Stimulated activated memory B cell treated with anti-CD40 and anti-IgM and Interleukin-4, amounts not matched to agents 10 μg/mL and 1 μg/mL and 100 μg/mL, for 72 hours (primary cell): ENCODE measurements at places on chromosomes 1 and 21.
A peak's percentile ranks its signal among the peaks of the same experiment; 100 is the strongest.

GRCh38 chr1:201361652-201362504 lies 15.6 kb downstream of the TNNT2 start:
- ATAC-seq = no peak

DNA sequence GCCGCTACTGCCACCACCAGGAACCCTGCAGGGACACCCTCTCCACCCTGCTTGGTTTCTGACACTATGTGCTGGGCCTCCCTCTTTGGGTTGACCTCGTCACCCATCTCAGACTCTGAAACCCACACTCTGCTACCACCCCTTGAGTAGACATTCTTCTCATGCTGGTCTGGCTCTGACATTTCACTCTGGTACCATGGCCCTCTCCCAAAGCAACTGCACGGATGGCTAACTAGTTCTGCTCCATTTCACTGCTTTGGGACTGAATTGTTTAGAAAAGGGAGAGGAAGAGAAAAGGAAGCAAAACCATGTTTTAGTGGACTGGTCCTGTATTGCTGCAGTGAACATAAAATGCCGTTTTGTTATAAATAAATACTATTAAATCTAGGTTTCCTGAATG lies 137.8 kb downstream of the KCNK2 start:
- ATAC-seq = no peak

DNA sequence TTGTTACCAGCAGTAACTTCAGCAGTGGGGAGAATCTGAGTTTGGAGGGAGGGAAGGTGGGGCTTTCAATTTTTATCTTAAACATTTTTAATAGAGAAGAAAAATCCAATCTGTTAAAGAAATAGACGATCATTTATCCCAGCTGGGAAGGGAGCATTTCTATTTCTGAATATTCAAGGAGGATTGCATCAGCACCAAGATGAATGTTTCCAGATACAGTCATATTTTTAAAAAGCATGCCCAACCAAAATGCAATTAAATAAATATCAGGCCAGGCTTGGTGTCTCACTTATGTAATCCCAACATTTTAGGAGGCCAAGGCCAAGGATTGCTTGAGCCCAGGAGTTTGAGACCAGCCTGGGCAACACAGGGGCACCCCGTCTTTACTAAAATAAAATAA lies 1.7 kb upstream of the ATP1A4 start:
- no peak for ATAC-seq

DNA sequence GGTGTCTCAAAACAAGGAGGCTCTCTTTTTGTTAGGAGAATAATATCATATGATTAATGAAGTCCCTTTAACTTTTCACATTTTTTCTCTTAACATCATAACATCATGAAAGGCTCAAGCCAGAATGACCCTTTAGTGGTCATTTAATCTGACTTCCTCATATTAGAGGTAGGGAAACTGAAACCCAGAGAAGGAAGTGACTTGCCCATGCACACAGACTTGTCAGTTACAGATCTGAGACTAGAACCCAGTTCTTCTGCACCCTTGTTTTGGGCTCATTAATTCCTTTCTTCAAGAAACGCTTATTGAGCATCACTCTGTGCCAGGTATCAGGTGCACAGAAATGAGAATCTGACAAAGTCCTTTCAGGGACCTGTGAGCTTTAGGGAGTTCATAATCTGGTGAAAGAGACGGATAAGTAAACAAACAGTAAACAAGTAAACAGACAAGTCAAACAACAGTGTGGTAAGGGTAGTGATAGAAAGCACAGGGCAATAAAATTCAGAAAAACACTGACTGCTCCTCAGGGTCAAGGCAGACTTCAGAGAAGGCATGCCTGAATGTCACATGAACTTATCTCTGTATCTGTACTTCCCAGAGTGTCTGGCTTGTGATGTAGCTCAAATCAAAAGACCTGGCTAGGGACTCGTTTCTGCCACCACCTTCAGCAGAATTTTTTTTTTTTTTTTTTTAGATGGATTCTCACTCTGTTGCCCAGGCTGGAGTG lies 38.3 kb upstream of the OSBPL9 start:
- peak; percentile 87 for ATAC-seq

DNA sequence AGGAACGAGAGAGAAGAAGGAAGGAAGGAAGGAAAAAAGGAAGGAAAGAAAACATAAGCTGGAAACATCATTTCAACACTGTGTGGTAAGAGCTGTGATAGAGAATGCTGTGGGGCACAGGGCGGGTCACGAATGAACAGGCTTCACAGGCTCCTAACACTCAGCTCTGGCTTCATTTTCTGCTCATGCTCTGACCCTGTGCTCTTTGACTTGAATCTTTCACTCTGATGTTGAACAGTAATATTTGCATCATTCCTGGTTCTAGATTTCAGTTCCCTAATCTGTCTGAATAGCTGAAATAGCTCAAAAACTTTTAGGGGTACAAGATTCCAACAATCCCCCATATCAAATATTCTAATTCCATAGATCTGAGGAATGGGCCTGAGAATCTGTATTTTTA lies 207.3 kb downstream of the LHX8 start:
- peak; percentile 87 for ATAC-seq

- peak; percentile 15 for ATAC-seq
Measured at GRCh38 chr1:10638559-10639005, 157.9 kb downstream of the CASZ1 start.

GRCh38 chr21:42236693-42237092 lies 17.8 kb downstream of the ABCG1 start:
- no peak for ATAC-seq

DNA sequence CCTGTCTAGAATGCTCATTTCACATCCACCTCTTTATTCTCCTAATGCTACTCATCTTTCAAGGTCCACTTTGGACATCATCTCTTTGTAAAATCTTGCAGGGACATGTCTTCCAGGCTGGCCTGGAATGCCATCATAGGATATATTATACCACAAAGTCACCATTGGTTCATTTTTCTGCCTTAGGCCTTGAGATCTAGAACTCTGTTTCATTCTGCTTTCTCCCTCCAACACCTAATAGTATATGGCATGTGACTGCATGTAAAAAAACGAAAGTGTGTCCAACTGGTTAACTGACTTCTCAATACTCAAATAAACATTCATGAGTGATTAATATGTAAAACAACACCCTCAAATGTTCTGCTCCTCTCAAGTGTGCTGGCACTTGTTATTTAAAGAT lies 84.1 kb downstream of the RGS2 start:
- no peak for ATAC-seq

GRCh38 chr1:178495741-178496409 lies 889 bp downstream of the CLEC20A start:
- ATAC-seq = no peak

GRCh38 chr21:31671146-31671716 lies 11.7 kb downstream of the SOD1 start:
- ATAC-seq = no peak

DNA sequence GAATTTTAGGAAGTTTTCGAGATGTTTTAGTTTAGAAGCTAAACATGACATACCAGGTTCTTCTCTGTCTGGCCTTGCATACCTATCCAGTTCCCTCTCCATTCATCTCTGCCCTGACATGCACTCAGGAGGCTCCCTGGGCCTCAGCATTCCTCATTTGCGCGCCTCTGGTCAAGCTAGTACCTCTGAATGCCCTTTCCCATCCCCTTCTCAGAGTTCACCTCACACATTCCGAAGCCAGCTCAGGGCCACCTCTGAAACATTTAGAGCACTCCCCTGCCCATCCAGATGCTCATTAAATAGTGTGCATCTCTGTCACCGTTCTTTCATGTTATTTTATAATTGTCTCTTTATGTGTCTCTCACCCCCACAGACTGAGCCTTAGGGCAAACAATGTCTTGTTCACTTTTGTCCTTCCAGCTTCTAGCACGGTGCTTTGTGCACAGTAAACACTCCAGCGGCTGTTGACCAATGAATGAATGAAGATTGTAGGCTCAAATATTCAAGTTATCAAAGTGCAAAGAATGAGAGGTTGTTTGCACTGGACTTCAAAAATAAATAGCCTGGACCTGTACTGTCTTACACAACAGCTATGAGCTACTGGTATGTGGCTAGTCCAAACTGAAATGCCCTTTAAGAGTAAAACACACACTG lies 1.2 kb upstream of the DHCR24 start:
- ATAC-seq = no peak

- no peak for ATAC-seq
Measured at GRCh38 chr1:154453574-154454352, 48.3 kb upstream of the TDRD10 start.

DNA sequence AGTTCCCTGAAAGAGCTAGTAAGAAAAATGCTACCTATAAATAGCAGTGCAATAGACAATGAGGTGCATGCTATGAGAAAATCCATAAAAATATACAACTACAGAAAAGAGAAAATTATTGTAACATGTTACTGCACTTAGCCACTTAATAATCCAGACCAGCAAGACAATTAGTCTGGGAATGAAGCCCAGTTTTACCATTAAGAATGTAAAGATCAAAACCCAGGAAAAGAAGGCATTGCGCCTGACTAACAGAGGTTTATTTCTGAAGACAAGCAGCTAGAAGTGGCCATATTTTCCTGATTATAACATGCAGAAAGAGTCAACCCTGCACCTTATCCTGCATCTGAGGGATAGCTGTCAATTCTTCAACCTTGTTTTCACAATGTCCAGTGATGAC lies 276.4 kb upstream of the PRMT6 start:
- no peak for ATAC-seq

GRCh38 chr1:182484531-182485257 lies 34.7 kb downstream of the RGSL1 start:
- ATAC-seq = peak; percentile 100

GRCh38 chr1:239392271-239392670 lies 5.9 kb downstream of the CHRM3 start:
- ATAC-seq = no peak

- ATAC-seq = no peak
Measured at GRCh38 chr1:65626003-65626402, 166.7 kb upstream of the PDE4B start.

DNA sequence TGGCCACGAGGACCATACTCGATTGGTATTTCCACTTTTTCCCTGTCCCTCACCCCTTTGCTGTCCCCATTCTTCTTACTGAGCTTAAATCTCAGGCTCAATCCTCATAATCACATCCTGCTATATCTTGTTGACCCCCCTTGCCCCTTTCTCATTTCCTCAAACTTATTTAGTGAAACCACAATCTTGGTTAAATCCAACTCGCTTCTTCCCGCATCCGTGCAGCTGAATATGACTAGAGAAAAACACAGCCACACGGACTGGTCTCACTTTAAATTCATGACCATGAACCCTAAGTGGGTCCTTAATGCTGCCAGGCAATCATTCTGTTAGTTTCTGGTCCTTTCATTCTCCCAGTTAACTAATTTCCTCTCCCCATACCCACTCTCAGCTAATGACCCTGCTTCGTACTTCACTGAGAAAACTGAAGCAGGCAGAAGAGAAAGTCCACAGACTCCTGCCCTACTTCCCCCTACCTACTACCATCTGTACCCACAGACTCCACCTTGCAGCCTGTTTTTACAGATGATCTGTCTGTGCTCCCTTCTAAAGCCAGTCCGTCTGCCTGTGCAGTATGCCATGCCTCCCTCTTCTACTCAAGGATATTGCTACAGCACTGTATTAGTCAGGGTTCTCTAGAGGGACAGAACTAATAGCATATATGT lies 96.8 kb upstream of the LMO4 start:
- peak; percentile 59 for ATAC-seq

DNA sequence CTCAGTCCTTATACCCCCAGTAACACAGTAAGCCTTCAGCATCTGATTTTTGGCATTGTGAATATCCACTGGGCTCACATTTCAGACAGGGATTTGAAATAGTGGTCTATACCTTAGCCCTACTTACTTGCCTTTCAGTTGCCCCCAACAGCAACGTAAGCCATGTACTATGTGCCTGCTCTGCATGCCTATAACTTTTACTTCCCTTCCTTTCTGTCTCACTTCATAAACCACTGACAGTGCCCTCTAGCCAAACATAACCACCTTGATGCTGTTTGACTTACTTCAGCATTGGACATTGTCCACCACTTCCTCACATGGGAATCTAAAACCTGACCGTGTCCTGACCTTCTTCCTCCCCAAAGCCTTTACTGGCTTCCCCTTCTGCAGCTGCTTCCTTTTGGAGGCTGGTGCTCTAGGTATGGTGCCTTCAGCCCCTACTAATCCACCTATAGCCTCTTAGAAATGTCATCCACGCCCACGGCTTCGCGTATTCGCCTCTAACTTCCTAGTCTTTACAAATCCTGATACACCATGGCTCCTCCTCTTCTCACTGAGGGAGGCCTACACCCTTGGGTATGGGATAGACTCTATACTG lies 3.6 kb upstream of the ZNF672 start:
- no peak for ATAC-seq

DNA sequence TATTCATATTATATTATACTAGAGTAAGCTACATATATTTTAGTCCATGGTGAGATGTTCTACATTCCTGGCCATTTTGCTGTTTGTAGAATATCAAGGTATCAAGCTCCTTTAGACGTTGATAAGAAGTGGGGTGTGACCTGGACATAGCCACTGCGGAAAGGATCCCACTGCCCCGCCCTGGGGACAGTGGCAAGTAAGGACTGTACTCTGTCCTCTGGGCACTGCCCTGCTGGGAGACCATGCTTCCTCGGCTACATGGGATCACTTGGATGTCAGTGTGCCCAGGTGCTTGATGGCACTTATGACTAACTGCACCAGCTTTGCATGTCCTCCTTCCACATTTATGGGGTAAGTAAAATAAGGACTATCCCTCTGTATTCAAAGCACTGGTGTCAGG lies 46.3 kb upstream of the NTPCR start:
- ATAC-seq = no peak

DNA sequence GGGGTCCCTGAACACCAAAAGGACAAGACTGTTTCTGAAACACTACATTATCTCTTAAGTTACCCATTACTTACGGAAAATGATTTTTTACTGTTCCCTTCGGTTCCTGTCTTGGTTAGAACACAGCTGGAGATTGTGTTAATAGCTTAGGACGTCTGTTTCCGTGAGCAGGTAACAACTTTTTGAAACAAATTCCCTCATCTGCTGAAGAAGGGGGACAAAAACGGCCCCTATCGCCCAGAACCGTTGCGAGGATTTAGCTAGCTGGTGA lies 67.8 kb downstream of the SLC35A3 start:
- no peak for ATAC-seq

DNA sequence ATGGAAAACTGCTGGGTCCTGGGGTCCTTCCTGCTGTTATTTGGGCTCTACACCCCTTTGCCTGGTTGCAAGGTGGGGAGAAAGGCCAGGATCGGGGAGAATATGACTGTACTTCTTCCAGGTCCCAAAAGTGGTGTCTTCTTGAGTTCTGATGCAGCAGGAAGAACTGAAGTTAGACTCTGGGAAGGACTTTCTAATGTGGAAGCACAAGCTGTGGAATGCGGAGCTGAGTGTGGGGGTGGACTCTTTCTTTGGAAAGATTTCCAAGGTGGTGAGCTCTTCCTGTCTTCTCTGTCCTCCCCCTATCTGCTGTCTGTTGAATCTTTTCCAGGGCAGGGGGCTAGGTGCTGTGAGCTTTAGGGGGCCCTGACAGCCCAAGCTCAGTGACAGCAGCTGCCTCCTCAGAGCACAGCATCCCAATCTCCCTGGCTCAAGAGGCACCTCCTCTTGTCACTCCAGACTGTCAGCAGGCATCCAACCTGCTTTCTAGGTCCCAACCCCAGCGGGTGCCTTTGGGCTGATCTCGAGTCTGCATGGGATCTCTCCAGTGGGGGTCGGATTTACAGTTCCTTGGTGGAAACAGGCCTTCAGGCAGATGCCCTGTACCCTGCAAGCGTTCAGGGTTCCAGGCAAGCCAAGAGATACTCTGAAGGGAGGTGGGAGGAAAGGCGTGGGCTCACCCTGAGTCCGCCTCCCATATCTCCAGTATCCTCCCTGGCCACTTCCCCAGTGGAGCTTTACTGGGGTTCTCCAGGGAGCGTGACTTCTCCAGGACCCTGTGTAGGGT lies 23.2 kb downstream of the ADORA1 start:
- no peak for ATAC-seq
